ENCODE measurements at places on chromosomes 2 and 18. TPM values are rescaled to one million over a fixed set of nuclear protein-coding genes. Genes with fewer than 3 reads are reported as not detected.
A peak's percentile ranks its signal among the peaks of the same experiment; 100 is the strongest.

DNA sequence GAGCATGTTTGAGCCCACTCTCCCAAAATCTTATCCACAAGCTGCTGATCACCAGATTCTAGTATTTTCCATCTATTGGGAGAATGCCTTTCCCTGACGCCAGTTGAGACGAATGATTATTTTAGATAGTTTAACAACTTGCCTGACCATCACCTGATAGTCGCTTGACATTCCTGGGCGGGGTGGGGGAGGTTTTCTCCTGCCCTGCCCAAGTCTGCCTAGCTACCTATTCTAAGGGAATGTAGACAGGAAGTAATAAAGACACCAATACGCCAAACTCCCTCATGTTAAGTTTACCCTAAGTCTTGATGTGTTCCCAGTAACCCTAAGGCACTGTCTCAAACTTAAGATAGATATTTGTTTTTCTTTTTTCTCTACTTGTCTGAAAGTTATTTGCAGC, 4.6 kb upstream of the ACAA2 start:
- DNase-seq, result no peak

DNA sequence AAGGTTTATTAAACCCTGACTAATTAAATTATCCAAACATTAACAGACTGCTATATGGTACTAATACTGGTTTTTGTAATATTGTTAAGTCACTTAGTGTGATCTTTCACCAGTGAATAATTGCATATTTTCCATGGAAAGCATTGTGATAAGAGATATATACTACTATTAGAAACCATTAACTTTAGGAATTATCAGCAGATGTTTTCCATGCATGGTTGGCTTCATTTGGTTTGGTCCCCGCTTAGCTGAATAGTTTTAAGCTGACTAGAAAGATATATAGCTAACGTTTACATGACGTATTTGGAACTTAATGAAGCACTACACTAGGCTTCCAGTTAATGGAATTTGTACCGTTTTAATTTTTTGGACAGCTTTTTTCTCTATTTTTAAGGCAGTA, 37.9 kb downstream of the LCLAT1 start:
- no peak for DNase-seq

DNA sequence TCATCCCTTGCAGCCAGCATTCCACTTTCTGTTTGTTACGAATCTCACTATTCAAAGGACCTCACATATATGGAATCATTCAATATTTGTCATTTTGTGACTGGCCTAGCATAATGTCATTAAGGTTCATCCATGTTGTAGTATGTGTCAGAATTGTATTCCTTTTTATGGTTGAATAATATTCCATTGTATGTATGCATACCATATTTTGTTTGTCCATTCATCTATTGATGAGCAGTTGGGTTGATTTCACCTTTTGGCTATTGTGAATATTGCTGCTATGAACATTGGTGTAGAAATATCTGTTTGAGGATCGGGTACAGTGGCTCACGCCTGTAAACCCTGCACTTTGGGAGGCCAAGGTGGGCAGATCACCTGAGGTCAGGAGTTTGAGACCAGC, 35.0 kb downstream of the PSMD14 start:
- DNase-seq, result no peak

GRCh38 chr18:13382366-13382953, 163.9 kb downstream of the LDLRAD4 start:
- no peak for DNase-seq

DNA sequence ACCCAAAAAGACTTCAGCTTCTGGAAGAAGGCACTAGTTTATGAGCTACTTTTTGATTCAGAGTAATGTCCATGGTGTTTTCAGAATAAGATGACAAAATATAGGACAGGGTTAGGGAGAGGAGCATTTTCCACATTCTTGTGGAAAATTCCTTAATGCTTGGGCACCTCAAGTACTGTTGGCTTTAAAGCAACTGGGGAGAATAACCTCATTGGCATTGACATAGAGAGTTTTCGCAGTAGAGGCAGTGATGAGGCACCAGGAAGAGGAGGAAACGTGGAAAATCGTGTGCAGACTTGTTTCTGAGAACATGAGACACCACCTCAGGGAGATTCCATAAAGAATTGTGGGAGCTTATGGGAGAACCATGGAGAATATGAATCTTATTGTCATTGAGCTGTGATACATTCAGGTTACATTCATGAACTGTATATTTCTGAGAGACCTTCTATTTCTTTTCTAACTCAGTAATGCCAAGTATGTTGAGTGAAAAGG, 929.0 kb upstream of the NRXN1 start:
- DNase-seq, result no peak

- DNase-seq, result no peak
These were observed 182.2 kb downstream of the LDLRAD4 start for GRCh38 chr18:13400636-13401315.

- DNase-seq, result no peak
These were observed 50.0 kb upstream of the DSG1 start for GRCh38 chr18:31267823-31268481.

DNA sequence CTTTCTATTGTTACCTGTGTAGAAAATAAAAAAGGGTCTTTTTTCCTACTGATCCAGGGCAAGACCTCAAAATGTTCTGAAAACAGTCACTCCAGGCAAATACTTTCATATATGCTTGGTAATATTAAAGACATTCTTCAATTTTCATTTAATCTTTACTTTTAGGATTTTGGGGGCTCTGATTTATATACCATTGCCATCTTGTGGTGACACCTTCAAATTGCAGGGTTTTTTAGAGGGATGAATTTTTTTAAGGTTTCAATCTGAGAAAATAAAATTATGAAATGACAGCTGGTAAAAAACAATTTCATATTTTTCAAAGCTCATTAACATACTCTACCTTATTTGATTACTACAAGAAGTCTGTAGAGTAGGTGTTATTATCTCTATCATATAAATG, 26.8 kb downstream of the MAPK4 start:
- DNase-seq, result no peak

- DNase-seq, result peak; percentile 35
These were observed 6.2 kb upstream of the TMEM87B start for GRCh38 chr2:112048887-112049286.

- DNase-seq, result no peak
These were observed 81.8 kb downstream of the FASTKD2 start for GRCh38 chr2:206846981-206847834.

- DNase-seq, result no peak
These were observed 3.5 kb downstream of the CNNM4 start for GRCh38 chr2:96764253-96764637.

- no peak for DNase-seq
These were observed 277.5 kb downstream of the ETAA1 start for GRCh38 chr2:67674668-67675067.

DNA sequence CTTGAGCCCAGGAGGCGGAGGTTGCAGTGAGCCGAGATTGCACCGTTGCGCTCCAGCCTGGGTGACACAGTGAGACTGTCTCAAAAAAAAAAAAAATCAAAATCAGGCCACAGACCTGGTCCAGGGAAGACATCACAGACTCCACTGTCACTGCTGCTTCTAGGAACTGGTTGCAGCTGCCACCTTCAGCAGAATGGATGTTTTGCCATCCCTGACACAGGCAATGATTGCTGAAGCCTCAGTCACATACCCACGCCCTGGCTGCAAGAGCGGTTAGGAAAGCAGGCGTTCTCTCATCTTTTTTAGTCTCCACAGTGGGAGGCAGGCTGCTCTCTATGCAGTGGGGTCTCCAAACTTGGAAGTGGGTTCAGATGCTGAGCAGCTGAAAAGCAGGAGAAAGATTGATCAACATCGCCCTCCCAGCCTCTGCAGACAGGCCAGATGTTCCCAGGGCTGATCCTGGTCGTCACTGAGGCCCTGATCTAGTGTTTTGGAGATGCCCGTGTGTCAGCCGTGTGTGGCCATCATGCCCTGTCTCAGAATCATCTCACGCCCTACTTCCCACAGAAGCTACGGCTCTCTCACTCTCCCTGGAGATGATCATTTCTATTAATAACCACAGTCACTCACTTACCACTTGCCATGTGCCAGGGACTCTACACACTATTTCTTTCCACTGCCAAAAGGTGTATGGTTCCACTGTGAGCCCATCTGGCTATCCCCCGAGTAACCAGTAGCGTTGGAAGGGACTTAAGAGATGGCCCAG, 91.8 kb downstream of the PLB1 start:
- no peak for DNase-seq

DNA sequence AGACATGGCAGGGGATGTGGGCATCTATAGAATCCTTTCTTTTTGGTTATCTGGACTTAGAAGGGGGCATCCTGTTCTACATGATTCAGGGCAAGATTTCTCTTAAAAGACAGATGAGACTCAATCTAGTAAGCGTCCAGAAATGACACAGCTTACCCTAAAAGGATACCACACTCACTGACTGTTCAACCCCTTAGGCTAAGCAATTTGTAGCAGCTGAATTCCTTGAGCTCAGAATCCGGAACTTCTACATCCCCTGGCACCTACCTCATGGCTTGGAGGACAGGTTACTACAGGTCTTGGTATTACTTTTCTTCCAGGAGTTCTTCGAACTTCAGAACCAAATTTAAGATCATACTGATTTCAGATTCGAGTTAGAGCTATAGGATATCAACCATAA, 138.4 kb downstream of the LAMA3 start:
- no peak for DNase-seq

DNA sequence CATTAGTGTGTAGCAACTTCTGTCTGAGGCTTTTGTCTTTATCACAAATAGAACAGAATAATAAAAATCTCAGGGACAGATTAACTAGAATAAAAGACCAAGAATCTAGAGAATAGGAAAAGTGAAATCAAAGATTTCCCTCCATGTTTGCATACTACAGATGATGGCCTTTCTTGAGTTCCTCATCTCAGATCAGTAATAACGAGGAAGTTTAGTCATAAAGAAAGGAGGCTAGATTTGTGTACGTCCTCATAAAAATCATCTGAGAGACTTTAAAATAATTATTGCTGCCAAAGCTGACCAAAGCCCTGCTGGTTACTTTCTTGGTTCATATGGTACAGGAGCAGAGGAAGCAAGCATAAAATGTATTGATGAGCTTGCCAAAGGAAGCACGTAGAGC, 117.3 kb downstream of the MIB1 start:
- DNase-seq, result no peak

- no peak for DNase-seq
These were observed 33.1 kb upstream of the CYP27A1 start for GRCh38 chr2:218748741-218749441.

GRCh38 chr18:57846258-57846657, 43.1 kb upstream of the ATP8B1 start:
- DNase-seq, result no peak

DNA sequence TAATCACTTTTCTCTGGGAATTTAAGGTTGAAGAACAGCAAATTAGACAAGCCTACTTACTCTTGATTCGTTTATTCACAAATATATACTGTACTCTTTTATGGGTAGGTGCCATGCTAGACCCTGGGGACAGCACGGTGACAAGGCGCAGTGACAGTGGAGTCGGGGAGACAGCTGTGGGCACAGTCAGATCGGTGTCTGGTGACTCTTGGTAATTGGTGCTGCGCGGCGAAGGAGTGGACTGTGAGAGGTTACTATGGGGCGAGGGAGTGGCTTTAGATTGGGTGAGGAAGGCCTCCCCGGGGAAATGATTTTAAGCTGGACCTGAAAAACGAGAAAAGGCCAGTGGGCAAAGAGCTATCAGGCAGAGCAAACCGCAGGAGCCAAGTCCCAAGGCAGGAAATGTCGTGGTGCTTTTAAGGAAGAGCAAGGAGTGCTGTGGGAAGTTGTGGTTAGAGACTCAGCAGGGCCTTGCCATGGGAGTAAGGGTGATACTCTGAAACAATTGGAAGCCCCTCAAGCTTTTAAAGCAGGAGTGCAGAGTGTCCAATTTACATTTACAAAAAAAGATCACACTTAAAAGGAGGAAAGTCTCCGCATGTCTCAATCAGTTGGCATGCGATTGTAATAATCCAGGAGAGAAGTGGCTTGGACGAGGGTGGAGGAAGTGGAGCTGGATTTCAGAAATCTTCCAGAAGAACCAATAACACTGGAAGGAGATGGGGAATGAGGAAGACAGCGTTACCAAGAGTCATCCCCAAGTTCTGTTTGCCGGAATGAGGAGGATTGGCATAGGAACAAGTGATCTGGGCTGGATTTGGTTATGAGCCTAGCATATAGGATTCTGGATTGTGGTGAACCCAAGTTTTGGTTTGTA, 36.1 kb upstream of the TXNDC2 start:
- DNase-seq, result no peak

GRCh38 chr2:97739893-97740245, 26.5 kb downstream of the ZAP70 start:
- no peak for DNase-seq

GRCh38 chr2:118774458-118775133, 72.9 kb downstream of the EN1 start:
- no peak for DNase-seq

- no peak for DNase-seq
These were observed 51.0 kb downstream of the ACTR3 start for GRCh38 chr2:113940891-113941290.

GRCh38 chr18:3250237-3251107, 2.9 kb downstream of the MYL12A start:
- DNase-seq, result no peak

- DNase-seq, result no peak
These were observed 242.0 kb downstream of the DPP10 start for GRCh38 chr2:114684403-114684802.

- DNase-seq, result no peak
These were observed 22.7 kb downstream of the AAK1 start for GRCh38 chr2:69620870-69621269.

DNA sequence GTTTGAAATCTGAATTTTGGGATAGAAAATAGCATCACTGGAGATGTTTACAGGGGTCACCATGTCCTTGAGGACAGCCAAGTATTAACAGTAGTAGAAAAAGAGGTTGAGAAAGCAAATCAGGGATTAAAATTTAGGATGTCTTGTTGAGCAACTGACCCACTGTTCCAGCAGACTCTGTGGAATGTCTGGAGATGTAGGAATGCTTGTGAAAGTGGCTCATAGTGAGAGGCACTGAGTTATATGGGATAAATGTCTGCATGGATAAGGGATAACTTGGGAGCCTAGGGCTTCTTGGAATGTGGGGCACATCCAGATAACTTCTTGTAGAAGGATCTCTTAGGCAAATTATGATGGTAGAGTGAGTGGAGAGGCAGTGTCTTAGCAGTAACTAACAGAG, 495.0 kb downstream of the TMX3 start:
- DNase-seq, result no peak

DNA sequence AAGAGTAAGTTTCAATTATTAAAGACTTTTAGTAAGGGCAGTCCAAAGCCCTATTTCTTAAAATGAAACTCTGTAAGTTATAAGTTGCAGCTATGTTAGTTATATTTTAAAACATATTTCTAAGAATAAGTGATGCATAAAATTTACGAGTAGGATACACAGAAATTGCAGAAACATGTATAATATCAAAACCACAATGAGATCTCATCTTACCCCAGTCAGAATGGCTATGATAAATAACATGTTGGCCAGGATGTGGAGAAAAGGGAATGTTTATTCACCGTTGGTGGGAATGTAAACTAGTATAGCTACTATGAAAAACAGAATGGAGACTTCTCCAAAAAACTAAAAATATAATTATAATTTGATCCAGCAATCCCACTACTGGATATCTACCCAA, 201.2 kb downstream of the CBLN2 start:
- no peak for DNase-seq

The FBXO36 gene
- total RNA-seq, result 0.95 TPM

The TANC1 gene
- 0.13 TPM for total RNA-seq

The GKN1 gene
- not detected for total RNA-seq

The B4GALT6 gene
- 5.1 TPM for total RNA-seq

The YPEL5 gene
- 35.7 TPM for total RNA-seq

The CIB4 gene
- total RNA-seq, result not detected

The GKN2 gene
- total RNA-seq, result not detected

The ANKRD62 gene
- total RNA-seq, result not detected

The NCKAP5 gene
- total RNA-seq, result not detected

The KHK gene
- total RNA-seq, result 17.8 TPM
